ENCODE measurements at places on chromosomes 3 and 15.

- DNase-seq = no peak
Observed at GRCh38 chr15:59711451-59712243, 22.5 kb upstream of the BNIP2 start.

DNA sequence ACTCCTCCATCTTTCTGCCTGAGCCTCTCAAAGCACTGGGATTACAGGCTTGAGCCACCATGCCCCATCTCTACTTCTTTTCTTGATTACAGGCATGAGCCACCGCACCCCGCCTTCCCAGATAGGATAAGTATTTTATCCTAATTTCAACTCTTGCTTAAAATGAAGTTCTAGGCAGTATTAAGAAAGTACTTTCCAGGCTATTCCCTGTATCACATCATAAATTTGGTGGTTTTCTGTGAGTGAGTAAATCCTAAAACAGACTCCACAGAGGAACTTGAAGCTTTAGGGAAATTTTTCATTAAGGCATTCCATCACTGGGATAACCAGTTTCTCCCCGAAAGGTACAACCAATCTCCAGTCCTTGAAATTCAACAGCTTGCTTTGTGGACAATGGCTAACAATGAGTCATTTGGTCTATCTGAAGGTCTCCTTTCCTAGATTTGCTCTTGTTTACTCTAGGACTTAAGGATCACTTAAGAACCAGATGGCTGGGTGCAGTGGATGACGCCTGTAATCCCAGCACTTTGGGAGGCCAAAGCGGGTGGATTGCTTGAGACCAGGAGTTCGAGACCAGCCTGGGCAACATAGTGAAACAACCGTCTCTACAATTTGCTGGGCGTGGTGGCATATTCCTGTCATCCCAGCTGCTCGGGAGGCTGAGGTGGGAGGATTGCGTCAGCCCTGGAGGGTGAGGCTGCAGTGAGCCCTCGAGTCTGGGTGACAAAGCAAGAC lies 49.7 kb upstream of the SKIL start:
- no peak for DNase-seq

- DNase-seq = no peak
Observed at GRCh38 chr3:156728267-156728985, 54.0 kb downstream of the TIPARP start.

DNA sequence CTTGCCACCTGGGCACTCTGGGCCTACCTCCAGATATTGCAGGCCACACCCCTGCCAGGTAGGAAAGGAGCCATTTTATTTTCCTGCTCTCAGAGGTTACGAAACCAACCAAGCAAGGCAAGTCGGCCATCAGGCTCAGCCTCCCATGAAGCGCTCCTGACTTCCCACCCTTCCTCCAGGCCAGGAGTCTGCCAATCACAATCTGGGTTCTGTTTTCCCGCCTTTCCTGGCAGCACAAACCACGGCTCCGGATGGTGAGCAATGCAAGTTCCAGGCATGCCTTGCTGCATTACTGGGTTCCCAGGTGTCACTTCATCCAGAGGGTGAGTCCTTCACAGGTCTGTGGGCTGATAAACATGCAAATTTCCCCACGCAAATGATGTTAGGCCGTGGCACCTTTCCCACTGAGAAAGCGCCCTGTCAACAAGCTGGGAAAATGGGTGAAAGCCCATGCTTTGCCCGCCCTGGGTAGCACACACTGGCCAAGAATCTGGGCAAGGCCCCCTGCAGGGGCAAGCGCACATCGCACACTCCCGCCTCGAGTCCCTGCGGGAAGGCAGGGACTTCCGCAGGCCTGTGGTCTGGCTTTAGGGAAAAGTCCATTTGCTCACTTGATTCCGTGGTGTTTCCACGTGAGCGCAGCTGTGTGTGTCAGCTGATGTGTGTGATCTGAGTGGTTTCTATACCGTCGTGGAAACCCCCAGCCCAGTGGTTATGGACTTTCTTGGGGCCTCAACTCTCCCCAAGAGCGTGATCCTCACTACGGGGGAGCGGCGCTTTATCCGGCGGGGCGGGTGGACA lies 61.6 kb upstream of the RYK start:
- DNase-seq = no peak

DNA sequence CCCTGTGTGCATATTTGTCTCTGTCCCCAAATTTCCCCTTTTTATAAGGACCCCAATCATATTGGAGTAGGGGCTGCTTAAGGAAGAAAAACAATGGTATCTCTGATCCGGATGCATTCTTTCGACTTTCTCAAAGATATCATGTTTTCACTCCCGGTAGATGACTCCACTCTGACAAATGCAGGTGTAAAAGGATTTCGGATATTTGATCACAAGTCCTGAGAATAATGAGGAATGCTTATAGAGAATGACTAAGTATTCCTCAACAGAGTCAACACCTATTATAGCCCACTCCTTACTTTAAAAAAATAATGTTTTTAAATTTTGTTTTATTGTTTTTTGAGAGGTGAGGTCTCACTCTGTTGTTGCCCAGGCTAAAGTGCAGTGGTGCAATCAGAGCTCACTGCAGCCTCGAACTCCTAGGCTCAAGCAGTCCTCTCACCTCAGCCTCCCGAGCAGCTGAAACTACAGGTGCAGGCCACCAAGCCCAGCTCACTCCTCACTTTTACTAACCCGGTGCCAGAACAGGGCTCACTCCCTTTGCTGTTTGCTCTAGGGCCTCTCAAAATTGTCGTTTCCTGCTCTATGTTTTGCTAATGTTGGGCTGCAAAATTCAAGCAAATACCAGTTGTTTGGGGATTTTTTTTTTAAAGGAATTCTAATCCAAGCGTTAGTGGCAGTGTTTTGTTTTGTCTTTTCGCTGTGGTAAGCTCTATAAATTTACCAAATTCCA lies 24.6 kb downstream of the COL8A1 start:
- DNase-seq = no peak

- DNase-seq = no peak
Observed at GRCh38 chr15:100592898-100593297, 9.1 kb downstream of the LINS1 start.

DNA sequence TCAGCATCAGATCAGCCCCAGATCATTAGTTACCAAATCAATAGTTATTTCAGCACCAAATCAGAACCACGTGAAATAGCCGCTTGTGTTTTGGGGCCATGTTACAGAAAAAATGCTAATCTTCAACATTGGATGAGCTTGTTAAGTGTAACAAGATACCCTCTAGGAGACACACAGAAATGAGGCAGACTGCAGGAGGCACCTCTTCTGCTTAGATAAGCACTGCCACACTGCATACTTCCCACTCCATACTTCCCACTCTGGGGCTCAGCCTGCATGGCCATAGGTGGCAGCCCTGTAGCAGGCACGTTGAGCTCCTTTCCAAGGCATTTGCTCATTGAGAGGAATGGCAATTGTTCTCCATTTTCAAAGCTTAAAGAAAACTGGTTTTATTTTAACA lies 73.3 kb downstream of the CHCHD6 start:
- DNase-seq = no peak

GRCh38 chr3:95312650-95313049 lies 1249.8 kb downstream of the NSUN3 start:
- DNase-seq = no peak

DNA sequence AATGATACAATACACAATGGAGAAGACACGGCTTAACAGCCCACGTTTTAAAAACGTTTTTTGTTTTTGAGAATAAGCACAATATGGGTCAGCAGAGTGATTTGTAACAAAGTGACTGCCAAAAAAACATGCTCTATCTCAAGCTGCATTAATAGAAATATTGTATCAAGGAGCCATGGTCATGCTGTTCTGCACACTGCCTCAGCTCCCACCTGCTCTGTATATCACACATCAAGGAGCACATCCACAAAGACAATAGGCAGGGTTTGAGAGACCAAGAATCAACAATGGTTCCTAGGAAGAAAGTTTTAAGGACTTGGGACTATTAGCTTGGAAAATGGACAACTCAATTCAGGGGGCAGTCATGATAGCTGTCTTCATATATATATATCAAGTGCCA lies 6.3 kb upstream of the BBX start:
- no peak for DNase-seq

DNA sequence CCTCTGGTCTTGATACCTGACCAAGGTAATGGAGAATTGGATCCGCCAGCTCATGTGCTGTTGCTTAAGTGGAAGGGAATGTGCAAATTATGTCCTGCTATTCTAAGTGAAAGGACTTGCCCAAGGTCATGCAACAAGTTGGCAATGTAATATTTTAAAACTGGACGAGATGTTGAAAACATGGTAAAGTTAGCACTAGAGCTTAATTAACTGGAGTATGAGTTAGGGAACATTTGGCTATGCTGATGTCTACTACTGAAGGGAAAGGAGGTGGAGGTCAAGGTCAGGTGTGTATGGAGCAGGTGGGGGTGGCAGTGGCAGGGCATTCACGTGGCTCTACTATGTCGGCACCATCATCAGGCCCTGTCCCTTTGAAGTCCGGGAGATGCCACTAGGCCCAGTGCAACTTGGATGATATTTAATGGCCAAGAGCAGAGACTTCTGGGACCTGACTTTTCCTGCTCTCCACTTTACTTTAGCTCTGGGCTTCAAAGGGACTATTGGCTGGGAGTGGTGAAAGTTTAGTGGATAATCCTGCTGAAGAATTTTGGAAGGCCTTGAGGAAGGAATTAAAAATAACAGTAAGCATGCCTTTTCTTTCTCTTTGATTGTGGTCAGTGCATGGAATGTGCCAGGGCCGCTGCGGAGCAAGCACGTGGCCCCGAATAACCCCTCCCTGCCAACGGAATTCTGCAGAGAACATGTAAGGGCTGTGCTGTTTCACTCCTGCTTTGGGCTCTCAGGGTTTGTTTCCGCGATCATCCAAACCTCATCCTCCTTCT lies 14.9 kb downstream of the SMAD3 start:
- no peak for DNase-seq

GRCh38 chr3:46923559-46924350 lies 46.2 kb downstream of the PTH1R start:
- DNase-seq = peak; percentile 13

GRCh38 chr15:88897456-88898194 lies 2.3 kb upstream of the HAPLN3 start:
- DNase-seq = peak; percentile 62

DNA sequence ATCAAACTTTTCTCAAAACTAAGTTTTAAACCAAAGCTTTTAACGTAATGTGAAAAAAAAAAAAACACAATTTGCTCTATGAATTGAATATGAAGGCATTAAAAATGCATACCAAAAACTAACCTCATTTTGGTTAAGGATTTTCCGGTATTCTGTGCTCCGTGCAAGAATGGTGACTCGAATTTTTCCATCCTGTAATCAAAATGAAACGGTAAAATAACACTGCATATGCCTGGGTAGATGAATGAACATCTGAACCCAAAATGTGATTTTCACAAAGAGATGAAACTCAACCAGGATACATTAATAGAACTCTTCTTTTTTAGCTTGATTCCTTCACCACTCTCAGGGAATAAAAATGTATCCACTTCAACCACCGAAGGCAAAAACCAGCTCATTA lies 26.2 kb downstream of the EOGT start:
- DNase-seq = no peak

GRCh38 chr3:169295126-169295525 lies 368.4 kb downstream of the MECOM start:
- DNase-seq = no peak

- DNase-seq = no peak
Observed at GRCh38 chr3:30500666-30501399, 105.6 kb upstream of the TGFBR2 start.

- no peak for DNase-seq
Observed at GRCh38 chr15:80090879-80091503, 31.5 kb downstream of the ZFAND6 start.

- no peak for DNase-seq
Observed at GRCh38 chr3:133573629-133574194, at the start of gene CDV3. Gene CDV3, plus strand, starts transcription at chr3:133573686. Its CDS starts 359 bp downstream, at chr3:133574045.

DNA sequence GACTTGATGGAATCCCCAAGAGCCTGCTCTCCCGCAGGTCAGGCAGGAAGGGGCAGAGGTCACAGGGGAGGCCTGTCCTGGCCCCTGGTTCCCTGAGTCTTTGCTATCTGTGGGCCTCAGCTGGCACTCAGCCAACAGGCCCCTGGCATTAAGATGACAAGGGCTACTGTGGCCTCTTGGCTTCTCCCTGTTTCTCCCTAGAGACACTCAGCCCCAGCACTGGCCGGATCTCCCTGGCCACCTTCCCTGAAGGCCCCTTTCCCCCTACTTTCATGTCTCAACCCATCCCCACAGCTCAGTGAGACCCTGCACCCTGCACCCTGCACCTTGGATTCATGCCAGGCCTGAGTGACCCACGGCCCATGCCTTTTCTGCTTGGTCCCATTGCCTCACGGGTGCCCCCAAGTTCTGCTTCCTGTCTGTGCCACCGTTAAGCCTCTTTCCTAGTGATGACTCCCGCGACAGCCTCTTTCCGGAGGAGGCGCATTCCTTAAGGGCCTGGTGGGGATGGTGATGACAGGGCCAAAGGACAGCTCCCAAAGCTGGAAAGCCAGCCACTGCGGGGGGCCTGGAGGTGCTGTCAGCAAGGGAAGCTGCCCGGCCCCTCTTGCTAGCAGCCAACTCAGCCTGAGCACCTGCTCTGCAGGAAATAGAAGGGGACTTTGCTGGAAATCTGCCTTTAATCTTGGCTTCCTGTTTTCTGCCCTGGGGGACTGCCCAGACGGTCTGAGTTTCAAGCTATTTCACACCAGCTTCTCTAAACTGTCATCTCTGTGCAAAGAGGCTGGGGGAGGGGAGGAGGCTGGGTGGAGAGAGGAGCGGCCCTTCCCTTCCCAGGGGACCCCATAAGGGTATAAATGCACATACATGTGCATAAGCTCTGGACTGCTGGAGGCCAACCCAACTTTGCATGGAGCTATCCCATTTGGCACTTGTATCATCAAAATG lies 4.8 kb upstream of the CSK start:
- DNase-seq = peak; percentile 54

- no peak for DNase-seq
Observed at GRCh38 chr15:54149115-54149531, 170.9 kb downstream of the UNC13C start.

GRCh38 chr3:173921732-173922131 lies 524.2 kb downstream of the NLGN1 start:
- DNase-seq = no peak

DNA sequence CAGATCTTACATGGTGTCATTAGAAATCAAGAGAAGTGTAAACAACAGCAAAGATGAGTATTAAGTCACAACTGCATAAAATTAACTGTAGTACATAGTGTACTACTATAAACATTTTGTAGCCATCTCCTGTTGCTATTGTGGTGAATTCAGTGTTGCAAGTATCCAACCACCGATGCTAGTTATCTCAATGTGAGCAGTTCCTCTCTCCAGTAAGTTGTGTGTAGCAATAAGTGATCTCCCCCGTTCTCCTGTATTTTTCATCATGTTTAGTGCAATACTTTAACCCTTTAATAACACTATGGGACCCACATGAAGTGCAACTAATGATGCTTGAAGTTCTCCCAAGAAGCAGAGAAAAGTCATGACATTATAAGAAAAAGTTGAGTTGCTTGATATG lies 264.7 kb upstream of the KCNH8 start:
- DNase-seq = no peak

GRCh38 chr15:25987638-25988037 lies 124.5 kb upstream of the ATP10A start:
- no peak for DNase-seq

GRCh38 chr3:132034097-132034485 lies 723 bp downstream of the CPNE4 start:
- DNase-seq = no peak

DNA sequence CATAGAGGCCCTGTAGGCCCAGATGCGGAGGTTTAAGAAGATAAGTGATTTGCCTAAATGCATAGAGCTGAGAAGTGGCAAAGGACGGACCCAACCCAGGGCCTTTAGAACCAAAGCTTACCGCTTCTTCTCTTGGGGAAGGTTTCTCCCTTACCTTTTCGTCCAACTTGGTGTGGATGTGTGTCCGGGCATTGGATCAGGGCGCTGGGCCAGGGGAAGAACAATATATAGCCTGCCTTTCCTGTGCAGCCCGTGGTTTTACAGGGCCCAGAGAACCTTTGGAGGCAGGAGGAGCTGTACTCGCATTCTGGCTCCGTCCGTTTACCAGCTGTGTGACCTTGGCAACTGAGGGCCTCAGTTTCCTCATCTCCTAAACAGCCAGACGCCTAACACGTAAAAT lies 686 bp upstream of the P3H2 start:
- DNase-seq = no peak

All from T-helper 1 cell (primary cell).